Frontal cortex (tissue), 4 donors: ENCODE measurements at places on chromosomes 12 and 14. TPM values are rescaled to one million over a fixed set of nuclear protein-coding genes. Genes with fewer than 3 reads are reported as not detected.

Gene RBP5
- not detected for total RNA-seq

Gene OVCH1
- total RNA-seq, result 0.41 TPM

Gene EFS
- total RNA-seq, result 6.9 TPM

Gene ST8SIA1
- 17.5 TPM for total RNA-seq

Gene AQP2
- total RNA-seq, result not detected

Gene ATXN3
- total RNA-seq, result 28.1 TPM

Gene LTA4H
- total RNA-seq, result 37.5 TPM

Gene SMCO2
- total RNA-seq, result not detected

Gene KLRC2
- 2.0 TPM for total RNA-seq

Gene SIRT4
- total RNA-seq, result 4.1 TPM

Gene DNAJC22
- total RNA-seq, result under 0.01 TPM

Gene NPFF
- not detected for total RNA-seq

DNA sequence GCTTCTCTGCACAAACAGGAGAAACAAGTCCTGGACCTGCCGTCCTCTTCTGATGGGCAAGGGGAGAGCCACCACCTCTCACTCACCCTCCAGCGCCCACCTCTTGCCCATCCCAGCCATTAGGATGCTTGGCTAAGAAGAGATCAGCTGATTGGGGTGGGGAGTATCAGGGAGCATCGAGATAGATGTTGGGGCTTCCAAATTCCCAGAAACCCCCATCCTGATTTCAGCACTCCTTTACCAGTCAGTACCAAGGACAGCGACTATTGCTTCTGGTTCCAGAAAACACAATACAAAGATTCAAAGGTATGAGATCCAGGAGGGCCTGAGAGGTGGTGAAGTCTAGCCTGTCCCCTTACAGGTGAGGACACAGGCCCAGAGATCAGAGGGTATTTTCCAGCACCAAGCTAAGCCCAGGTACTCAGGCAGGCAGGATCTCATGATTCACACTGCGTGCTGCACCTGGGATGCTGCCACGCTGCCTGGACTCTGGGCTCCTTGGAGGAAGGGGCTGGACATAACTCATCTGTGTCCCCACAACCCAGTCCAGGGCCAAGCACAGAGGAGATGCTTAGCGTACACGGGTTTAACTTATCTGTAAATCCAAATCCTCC lies 76.6 kb downstream of the TUNAR start:
- no peak for DNase-seq

DNA sequence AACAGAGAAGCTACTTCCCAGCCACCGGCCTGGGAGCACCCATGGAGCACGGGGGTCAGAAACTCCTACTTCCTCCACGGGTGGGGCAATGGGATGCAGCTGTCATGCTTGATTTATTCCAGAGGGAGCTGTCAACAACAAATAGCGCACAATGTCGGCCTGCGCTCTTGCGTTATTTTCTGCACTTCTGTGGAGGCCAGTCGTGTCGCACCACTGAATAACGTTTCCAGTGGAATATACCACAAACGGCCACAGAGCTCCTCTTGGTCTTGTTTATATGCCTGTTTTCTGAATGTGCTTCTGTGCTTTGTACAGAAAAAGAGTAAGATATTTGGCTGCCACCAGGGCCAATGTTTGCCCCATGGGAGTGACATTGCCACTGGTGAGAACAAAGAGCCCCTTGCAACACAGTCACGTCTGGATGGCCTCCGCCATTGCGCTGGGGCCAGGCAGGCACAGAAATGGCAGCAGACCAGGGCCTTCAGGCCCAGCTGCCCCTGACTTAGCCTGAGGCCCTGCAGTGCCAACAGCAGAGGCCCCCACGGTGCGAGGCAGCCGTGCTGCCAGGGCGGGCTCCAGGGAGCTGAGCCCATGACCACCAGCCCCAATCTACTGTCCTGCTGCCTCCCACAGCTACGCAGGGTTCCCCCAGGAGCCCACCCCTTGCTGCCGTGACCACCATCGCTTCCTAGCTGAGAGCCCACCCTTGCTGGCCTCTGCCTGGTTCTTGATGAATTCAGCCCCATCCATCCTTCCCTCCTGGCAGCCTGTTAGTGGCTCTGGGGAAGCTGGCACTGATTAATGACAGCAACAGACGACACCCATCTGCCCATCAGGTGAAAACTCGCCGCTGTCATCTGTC lies 28.9 kb upstream of the TMEM179 start:
- DNase-seq, result peak; percentile 70

GRCh38 chr14:22824711-22825359 lies 4.9 kb upstream of the MRPL52 start:
- DNase-seq, result no peak

DNA sequence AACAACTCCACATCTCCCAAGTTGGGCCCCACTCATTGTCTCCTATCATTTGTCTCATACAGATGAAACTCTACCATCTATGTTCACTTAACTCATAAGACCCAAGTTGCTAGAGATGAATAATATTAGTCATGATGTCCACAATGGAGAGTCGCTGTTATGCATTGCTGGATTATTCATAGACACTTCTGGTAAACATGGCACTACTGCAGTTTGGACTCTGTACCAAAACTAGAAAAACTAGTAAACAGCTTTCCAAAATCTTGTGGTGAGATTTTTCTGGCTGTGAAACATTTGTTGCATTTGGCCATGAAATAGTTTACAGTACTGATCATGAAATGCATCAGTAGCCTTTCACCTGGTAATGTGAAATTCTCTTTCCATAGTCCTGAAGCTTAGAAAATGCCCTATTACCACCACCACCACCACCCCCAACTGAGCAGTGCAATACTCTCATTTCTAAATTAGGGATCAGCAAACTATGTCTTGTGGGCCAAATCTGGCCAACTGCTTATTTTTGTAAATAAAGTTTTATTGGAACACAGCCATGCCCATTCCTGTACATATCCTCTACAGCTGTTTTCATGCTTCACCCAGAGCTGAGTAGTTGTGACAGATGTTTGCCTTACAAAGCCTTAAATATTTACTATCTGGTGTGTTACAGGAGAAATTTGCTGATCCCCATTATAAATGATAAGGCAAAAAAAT lies 236.5 kb downstream of the DPF3 start:
- no peak for DNase-seq

DNA sequence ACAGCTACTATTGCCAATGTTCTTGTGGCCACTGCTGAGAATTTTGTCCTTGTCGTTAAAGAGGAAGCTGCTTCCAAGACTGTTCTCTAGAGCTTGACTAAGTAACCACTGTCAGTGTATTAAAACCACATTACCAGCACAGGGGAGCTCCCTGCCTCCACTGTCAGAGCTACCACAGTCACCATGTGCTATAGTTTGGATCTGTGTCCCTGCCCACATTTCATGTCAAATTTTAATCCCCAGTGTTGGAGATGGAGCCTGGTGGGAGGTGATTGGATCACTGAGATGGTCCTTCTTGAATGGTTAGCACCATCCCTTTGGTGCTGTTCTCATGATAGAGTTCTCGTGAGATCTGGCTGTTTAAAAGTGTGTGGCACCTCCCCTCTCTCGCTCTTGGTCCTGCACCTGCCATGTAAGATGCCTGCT lies 23.2 kb upstream of the RAP1B start:
- no peak for DNase-seq

- DNase-seq, result no peak
Observed at GRCh38 chr14:77923131-77923936, 123.4 kb downstream of the ADCK1 start.

- DNase-seq, result no peak
Observed at GRCh38 chr12:41186026-41186425, 2.1 kb upstream of the PDZRN4 start.

- no peak for DNase-seq
Observed at GRCh38 chr12:99055299-99055698, 410.2 kb downstream of the APAF1 start.

GRCh38 chr14:70472253-70473159 lies 20.5 kb downstream of the ADAM21 start:
- DNase-seq, result no peak

- no peak for DNase-seq
Observed at GRCh38 chr12:122096591-122097149, 18.1 kb downstream of the MLXIP start.

- no peak for DNase-seq
Observed at GRCh38 chr14:64919618-64920017, 5.4 kb downstream of the CHURC1 start.

GRCh38 chr12:1093166-1093751 lies 102.2 kb downstream of the ERC1 start:
- DNase-seq, result no peak

DNA sequence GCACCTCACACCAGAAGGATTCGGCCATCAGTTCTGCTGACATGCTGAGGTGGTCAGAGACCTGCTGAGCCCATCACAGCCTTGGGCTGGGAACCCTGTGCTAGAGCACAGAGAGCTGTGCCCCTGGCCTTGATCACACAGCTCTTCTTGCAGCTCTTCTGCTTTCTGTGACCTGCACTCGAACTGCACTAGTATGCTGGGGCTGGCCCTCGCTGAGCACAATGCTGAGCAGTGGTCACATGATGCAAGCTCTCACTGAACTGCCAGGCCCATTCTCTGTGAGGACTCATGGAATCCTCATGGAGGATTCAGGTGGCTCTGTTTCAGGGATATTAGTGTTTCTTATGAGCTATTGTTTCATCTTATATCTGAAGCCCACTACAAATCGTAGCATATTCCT lies 22.5 kb downstream of the FBXO21 start:
- no peak for DNase-seq

GRCh38 chr14:20372796-20373195 lies 29.4 kb downstream of the PARP2 start:
- DNase-seq, result no peak

- peak; percentile 68 for DNase-seq
Observed at GRCh38 chr14:76937181-76938091, 91.1 kb downstream of the IRF2BPL start.

DNA sequence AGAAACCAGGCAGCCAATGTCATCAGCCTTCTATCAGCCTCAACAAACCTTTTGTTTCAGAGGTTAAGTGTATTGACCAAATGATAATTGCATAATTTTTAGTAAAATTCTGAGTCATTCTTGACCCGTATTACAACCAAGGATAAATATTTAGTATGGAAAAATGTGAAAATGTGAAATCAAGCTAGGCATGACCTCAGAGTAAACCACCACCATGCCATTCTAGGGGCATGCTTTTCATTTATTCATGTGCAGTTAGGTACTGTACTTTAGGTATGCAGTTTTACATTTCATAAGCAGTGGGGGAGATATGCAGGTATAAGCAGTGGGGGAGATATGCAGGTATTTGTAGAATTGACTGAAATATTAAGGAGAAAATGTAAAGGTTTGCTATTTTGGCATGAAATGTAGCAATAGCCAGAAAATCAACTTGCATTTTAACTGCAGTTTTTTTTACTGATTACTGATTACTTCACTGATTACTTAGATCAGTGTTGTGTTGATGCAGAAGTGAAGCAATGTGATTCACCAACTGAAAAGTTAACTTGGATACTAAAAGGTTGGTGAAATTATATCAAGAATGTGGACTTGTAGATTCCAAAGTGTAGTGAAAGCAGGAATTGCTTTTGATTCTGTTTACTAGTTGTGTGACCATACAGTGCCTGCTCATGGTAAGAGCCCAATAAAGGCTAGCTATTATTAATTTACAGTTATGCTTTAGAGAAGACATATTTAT lies 184.2 kb downstream of the ESR2 start:
- DNase-seq, result no peak

- no peak for DNase-seq
Observed at GRCh38 chr14:33767586-33768457, 183.1 kb downstream of the EGLN3 start.

- DNase-seq, result no peak
Observed at GRCh38 chr12:68435816-68436215, 103.7 kb upstream of the MDM1 start.

DNA sequence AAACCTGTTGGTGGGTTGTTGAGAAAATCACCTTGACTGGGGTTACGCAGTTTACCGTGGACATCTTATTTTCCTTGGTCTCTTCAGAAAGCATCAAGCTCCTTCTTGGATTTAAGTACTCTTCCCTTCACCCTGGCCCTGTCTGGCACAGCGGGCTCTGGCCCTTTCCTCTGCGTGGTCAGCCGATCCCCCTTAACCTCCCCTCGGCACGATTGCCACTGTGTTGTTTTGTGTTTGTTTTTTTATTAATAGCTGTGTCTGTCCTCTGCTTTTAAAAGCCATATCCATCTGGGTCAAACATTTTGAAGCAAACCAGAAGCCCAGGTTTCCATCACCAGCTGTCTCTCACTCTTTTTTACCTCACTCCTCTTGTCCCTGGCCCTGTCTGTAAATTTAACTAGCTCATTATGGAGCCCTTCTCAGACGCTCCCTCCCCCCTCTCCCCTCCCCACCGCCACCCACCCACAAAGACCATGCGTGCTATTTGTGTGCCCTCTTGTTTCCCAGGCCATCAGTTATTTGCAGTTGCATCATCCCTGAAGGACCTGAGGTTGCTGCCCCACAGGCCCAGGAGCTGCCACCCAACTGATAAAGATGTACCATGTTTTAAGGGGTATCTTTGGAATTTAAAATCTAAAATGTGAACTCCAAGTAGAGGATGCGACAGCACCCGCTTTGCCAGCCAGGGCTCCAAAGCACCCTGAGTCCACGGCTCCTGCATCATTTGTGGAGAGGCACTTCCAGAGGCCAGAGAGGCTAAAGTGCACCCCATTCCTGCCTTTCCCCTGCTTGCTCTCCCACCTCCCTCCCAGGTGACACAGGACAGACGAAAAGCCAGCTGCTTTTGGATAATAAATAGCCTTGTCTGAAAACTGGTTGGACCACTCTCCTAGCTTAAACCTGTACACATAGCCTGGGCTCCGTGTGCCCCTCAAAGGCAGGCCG lies 3.9 kb downstream of the BCL11B start:
- DNase-seq, result no peak
